Stimulated activated CD4-positive, alpha-beta T cell treated with anti-CD3 and anti-CD28 coated beads, Interleukin-1b, Interleukin-23, amount 100 ng/mL, for 48 hours (primary cell): ENCODE measurements at places on chromosomes 16 and 17.

DNA sequence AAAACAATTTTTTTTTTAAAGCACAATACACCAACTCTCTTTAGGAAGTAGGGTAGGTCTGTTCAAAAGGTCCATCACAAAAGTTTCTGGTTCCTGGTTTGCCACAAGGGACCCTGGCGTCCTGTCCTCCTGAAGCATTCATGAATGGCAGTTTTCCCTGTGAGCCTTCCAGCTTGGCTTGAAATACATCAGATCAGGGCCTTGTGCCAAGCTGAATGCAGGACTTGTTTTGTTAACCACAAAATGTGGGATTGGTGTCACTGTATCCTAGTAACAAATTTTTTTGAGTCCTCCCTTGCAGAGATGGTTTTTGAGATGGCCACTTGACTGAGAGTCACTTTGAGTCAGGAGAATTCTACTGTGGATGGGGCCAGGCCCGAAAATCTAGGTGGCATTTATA lies 3.9 kb downstream of the GNAO1 start:
- no peak for DNase-seq

DNA sequence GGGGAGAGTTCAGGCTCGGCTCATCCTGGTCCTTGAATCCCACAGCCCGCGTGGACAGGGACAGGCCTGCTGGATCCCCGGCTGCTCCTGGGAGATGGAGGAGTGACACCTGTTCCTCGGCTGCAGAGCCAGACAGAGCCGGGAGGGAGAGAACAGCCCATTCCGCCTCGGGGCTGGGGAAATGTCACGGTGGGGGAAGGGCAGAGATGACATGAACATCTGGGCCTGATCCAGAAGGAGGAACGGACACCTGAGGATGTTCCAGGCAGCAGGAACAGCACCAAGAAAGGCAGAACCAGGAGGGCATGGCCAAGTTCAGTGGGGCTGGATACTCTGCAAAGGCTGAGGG lies 2.1 kb downstream of the ZNF764 start:
- no peak for DNase-seq

GRCh38 chr17:83124871-83125514 lies 45.6 kb downstream of the METRNL start:
- no peak for DNase-seq

GRCh38 chr17:10186771-10187410 lies 11.5 kb downstream of the GAS7 start:
- DNase-seq, result no peak
